Stimulated activated CD4-positive, alpha-beta T cell treated with anti-CD3 and anti-CD28 coated beads, TNF-alpha, amount 100 ng/mL, for 1 hour (primary cell): ENCODE measurements at places on chromosomes 2 and 18.

- no peak for DNase-seq
These were observed 26.4 kb downstream of the CTDP1 start for GRCh38 chr18:79706006-79706405.

DNA sequence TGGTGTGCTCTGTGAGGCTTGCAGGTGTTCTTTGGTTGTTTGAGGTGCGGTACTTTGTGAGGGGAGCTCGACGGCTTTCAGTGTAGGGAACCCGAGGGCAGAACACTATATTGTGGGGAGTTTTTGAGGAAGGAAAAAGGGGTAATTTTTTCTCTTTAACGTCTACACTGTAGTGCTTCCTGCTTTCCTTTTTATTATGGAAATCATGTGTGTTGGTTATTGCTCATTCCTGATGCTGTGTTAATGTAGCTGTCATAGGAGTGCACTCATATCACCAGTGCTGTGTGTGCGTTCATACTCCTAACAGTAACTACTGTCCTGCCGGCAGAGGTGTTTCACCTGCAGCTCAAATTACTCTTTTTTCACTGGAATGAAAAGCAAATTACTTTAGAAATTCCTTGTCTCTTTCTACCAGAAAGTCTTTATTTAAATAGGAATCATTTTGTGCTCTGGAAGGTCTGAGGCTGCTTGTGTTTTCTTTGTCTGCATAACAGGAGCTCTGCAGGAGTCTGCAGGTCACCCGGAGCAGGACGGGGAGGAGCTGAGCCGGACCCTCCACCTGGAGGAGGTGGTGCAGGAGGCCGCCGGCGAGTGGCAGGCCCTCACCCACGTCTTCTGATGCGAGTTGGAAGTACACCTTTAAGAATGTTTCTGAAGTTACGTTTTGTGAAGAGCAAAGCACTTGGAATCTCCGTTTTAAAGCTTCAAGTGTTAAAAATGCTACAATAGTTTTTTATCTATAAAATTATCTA lies 145.5 kb downstream of the ZNF236 start:
- DNase-seq, result no peak

DNA sequence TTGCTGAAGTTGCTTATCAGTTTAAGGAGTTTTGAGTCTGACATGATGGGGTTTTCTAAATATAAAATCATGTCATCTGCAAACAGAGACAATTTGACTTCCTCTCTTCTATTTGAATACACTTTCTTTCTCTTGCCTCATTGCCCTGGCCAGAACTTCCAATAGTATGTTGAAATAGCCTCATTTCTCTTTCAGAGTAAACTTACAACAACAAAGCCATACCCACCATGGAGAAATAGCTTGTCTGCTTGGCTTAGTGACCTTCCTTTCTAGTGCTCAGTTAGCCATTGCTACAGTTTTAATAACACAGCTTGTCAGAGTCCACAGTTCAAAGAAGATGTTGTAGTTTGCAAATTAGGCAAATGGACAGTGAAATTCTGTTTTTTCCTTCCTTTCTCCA lies 228.0 kb downstream of the ETAA1 start:
- DNase-seq, result no peak

- no peak for DNase-seq
These were observed 87.2 kb upstream of the ALPP start for GRCh38 chr2:232291343-232291742.

- no peak for DNase-seq
These were observed 5.9 kb downstream of the NEUROD1 start for GRCh38 chr2:181674461-181674860.

DNA sequence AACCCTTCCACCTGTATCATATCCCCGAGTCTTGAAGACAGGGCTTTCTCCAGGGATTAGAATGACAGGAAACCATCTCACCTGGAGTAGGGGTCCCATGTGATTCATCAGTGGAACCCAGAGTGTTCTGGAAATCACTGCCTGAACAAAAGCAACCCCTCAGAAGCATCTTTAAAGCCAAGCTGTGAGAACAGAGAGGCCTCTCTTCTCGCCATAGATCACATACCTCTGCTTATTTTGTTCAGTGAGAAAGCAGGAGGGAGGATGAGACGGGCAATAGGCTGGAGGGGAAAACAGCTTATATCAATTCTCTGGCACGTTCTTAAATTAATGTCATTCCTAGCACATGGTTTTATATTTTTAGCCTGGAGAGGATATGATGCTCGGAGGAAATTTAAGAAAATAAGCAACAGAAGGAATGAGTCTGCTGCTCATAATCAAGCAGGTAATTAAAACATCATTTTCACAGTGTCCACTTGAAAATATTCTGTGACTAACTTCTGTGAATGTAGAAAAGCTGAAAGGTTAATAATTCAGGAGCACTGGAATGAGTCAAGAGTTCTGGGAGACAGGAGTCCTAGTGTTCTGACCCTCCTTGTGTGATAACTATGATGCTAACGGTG lies 213.6 kb upstream of the SP5 start:
- DNase-seq, result no peak

DNA sequence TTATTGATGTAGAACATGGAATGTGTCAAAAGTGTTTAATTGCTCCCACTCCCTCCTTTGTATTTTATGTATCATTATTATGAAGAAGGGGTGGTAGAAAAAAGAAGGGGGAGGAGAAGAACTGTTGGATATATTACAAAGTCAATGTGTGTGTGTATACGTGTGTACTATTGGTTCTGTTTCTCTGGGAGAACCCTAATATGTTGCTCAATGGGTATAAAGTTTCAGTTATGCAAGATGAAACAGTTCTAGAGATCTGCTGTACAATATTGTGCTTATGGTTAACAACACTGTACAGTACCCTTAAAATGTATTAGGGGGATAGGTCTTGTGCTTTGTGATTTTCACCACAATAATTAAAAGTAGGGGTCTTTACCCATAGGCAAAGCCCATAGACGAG lies 58.1 kb upstream of the ZC3H15 start:
- DNase-seq, result no peak
